ENCODE measurements at places on chromosomes 6 and 20.
A peak's percentile ranks its signal among the peaks of the same experiment; 100 is the strongest.

DNA sequence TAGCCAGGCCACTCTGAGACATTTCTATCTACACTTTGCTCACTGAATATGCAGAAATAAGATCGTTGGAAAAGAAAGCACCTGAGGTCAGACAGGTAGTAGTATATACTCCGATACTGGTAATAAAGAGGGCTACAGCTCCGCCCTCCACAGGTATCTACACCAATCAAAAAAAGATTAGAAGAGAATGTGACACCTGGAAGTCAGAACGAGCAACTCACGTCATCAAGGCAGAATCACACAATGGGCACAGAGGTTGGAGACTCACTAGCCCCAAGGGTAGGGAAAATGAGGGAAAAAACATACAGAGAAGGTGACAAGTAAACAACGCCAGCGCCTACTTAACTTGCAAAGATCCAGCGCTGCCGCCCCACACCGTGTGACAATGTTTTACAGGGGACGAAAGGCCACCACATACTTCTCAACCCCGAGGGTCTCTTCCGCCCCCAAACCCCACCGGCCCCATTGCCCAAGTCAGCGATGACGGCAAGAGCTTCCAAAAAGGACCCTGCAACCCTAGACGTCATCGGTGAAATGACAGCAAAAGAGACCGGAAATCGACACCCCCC, 653 bp downstream of the LMBRD1 start:
- DNase-seq = peak; percentile 31

DNA sequence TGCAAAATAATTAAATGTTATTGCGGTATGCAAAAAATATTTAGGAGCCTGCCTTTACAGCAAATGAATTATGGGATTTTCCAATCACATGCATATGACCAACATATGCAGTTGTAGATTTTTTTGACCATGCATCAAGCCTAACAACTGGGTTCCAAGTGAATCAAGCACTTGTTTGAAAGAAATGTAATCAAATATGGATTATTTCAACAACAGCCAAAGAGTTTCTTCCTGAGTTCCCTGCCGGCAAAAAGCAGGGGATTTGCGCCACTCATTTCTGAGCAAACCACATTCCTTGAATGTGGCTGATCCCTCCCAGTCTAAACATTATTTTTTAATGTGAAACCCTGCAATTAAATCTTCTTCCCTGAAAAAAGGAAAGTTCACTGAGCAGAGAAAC, 100.1 kb upstream of the ADTRP start:
- no peak for DNase-seq

DNA sequence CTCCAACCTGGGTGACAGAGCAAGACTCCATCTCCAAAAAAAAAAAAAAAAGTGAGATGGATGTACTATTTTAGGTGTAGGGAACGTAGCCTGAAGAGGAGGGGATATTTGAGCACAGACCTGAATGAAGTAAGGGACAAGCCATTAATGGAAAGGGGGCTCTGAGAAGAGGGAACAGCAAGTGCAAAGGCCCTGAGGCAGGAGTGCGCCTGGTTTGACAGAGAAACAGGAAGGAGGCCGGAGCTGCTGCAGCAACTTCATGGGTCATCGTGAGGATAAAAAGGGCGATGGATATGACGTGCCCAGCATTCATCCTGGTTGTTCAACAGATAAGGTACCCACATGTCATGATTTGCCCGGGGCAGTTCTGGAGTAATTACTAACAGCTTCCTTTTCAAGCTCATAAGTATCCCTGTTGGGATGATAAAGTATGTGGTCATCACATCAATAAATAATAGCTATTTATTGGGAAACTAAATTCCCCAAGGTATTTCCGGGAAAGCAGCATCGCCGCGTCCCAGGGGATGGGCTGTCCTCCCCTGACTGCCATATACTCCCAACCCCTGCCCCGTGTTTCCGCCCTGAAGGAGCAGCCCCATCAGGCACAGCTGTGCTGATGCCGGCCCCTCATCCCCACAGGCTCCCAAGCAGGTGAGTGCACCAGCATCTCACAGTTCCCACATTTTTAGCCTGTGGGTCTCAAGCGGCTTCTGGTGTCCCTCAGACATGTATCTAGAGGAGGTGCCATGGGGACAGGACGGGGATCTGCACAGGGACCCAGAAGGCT, 43.4 kb downstream of the DLGAP4 start:
- no peak for DNase-seq

GRCh38 chr6:39530201-39530759, 194.9 kb downstream of the KIF6 start:
- DNase-seq = no peak

DNA sequence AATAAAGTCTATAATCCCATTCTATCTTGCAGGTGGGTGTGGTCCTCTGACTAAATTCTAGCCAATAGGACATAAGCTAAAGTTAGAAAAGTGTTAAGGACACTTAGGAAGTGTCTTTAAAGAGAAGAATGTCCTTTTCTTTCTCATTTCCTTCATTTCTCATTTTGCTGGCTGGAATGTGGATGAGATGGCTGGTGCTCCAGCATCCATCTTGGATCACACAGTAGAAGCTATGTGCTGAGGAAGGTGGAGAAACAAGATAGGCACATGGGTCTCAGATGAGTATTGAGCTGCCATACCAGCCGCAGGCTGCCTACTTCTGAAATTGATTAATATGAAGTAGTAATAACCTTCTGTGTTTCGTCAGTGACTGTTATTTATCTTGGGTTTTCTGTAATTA, 289.0 kb downstream of the LRFN2 start:
- DNase-seq = no peak

DNA sequence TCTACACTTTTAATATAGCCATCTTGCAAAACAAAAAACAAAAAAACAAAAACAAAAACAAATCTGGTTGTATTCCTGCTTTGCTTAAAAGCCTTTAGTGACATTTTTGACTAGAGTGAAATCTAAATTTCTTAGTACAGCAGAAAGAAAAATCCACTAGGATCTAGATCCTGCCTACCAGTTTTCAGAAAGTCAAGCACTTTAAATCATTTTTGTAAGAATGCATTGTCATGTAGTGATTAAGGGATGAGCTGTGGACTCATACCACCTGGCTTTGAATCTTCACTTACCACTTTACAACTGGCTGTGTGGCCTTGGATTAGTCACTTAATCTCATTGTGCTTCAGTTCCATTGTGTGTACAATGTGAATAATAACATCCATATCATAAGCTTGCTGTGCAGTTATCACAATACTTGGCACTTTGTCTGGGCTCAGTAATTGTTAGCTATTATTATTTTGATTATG, 4.0 kb downstream of the MKKS start:
- DNase-seq = no peak
